Upper lobe of right lung (tissue), 1 donor: ENCODE measurements at places on chromosomes 5 and 9. TPM values are rescaled to one million over a fixed set of nuclear protein-coding genes. Genes with fewer than 3 reads are reported as not detected.

Gene ERMP1
- 34.8 TPM for total RNA-seq

Gene SCGB3A1
- total RNA-seq: 86.9 TPM

Gene ACOT12
- not detected for total RNA-seq

Gene ACTL7A
- not detected for total RNA-seq

Gene PNPLA7
- total RNA-seq: 13.7 TPM

Gene DNAJB5
- total RNA-seq: 8.3 TPM

Gene ARSB
- total RNA-seq: 15.8 TPM

Gene ANKDD1B
- 3.7 TPM for total RNA-seq

Gene GPR151
- total RNA-seq: not detected

Gene CDH18
- total RNA-seq: not detected

Gene TYRP1
- 7.1 TPM for total RNA-seq

Gene CREB3
- total RNA-seq: 34.9 TPM

Gene TRPM3
- 0.35 TPM for total RNA-seq

Gene SLC46A2
- total RNA-seq: 17.0 TPM

Gene CCDC187
- total RNA-seq: 0.09 TPM

Gene PLCXD3
- total RNA-seq: 2.6 TPM

Gene HTR1A
- not detected for total RNA-seq

Gene COL27A1
- 13.7 TPM for total RNA-seq

Gene LRRC70
- total RNA-seq: 2.4 TPM

Gene SLC36A2
- total RNA-seq: not detected
